ENCODE measurements at places on chromosomes 1 and 21. TPM values are rescaled to one million over a fixed set of nuclear protein-coding genes. Genes with fewer than 3 reads are reported as not detected.

The SDC3 gene
- 8.2 TPM for total RNA-seq

The KCNQ4 gene
- 0.30 TPM for total RNA-seq

The BROX gene
- total RNA-seq: 20.0 TPM

The TRIM58 gene
- total RNA-seq: not detected

The GRHL3 gene
- total RNA-seq: 1.0 TPM

The ADORA3 gene
- not detected for total RNA-seq

The PLEKHA6 gene
- total RNA-seq: 41.4 TPM

The LAMC2 gene
- total RNA-seq: 16.0 TPM

The FASLG gene
- total RNA-seq: not detected

The ACKR1 gene
- total RNA-seq: not detected

The LCE2A gene
- not detected for total RNA-seq

The C1orf185 gene
- total RNA-seq: not detected

The PAQR6 gene
- 4.7 TPM for total RNA-seq

The NBPF6 gene
- total RNA-seq: not detected

The WNT9A gene
- total RNA-seq: 5.0 TPM

The RGS5 gene
- total RNA-seq: 1.5 TPM

The NPR1 gene
- 3.2 TPM for total RNA-seq

The GJA9 gene
- 0.05 TPM for total RNA-seq
